ENCODE measurements at places on chromosomes 1 and 21.
A peak's percentile ranks its signal among the peaks of the same experiment; 100 is the strongest.

DNA sequence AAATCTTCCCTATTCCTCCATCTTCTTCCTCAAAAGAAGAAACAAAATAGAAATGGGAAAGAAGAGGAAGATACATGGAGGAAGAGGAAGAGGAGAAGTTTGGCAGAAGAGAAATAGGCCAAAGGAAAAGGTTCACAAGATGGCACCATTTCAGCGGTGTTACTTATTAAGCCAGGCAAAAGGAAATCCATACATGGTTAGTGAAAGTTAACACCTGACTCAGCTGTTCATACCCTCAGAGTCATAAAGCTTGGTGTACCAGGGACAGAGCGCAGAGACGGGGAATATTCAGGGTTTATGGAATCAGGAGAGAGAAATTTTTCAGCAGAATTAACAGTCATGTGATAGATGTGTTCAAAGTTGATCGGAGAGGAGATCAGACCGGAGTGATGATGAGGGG, 70.6 kb downstream of the COQ8A start:
- DNase-seq: no peak

- no peak for DNase-seq
Measured at GRCh38 chr1:191348328-191348727, 809.9 kb upstream of the RGS18 start.

DNA sequence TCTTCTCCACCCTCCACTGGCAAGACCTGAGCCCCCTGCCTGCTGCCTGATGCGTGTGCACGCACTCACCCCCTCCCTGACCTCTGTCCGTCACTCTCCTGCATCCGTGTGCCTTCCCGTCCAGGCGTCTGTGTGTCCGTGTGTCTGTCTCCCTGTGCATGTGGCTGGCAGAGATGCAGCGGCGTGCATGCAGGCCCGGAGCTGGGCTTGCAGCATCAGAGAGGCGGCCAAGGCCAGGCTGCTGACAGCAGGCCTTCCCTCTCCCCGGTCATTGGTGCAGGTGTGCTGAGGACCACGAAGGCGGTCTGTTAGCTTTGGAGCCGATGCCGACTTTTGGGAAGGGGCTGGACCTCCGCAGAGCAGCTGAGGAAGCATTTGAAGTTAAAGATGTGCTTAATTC, 22.8 kb upstream of the ARHGEF16 start:
- DNase-seq: no peak

DNA sequence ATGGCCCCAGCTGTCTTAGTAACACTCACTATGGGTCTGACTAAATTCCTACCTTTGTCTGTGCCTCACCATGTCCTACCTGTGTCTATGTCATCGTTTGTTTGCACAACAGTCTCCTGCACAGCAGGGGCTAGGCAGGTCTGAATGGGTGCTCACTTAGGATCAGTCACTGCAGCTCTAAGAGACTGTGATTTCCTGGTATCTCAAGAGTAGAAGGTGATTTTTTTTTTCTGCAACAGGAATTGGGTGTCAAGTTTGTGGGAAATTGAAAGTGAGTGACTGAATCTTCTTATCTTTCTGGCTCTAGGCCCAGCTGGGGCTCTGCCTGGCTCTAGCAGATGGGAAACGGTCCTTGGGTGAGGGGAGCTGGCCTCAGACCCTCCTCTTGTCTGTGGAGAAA, 46.4 kb upstream of the TRABD2B start:
- DNase-seq: peak; percentile 5

DNA sequence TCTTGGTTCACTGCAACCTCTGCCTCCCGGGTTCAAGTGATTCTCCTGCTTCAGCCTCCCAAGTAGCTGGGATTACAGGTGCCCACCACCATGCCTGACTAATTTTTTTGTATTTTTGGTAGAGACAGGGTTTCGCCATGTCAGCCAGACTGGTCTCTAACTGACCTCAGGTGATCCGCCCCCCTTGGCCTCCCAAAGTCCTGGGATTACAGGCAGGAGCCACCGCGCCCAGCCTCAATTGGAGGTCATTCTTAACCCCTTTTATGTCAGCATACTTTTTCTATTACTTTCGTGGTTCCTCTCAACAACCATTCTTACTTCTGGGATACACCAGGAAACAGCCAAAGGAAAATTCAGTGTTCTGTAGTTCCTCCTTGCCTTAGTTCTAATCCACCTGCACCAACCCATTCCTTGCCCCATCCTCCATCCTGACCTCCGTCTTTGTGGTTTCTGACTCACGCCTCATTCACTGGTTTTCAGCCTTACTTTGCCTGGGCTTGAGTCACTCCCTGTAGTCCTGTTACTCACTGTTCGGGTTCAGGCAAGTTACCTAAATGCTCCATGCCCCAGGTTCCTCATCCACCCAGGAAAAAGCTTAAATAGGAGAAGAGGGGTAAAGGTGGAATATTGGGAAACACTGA, 12.9 kb upstream of the BCL10 start:
- peak; percentile 19 for DNase-seq

DNA sequence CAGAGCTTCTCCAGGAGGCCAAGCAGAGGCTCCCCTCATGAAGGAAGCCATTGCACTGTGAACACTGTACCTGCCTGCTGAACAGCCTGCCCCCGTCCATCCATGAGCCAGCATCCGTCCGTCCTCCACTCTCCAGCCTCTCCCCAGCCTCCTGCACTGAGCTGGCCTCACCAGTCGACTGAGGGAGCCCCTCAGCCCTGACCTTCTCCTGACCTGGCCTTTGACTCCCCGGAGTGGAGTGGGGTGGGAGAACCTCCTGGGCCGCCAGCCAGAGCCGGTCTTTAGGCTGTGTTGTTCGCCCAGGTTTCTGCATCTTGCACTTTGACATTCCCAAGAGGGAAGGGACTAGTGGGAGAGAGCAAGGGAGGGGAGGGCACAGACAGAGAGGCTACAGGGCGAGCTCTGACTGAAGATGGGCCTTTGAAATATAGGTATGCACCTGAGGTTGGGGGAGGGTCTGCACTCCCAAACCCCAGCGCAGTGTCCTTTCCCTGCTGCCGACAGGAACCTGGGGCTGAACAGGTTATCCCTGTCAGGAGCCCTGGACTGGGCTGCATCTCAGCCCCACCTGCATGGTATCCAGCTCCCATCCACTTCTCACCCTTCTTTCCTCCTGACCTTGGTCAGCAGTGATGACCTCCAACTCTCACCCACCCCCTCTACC, 19.1 kb downstream of the CSF1 start:
- no peak for DNase-seq

DNA sequence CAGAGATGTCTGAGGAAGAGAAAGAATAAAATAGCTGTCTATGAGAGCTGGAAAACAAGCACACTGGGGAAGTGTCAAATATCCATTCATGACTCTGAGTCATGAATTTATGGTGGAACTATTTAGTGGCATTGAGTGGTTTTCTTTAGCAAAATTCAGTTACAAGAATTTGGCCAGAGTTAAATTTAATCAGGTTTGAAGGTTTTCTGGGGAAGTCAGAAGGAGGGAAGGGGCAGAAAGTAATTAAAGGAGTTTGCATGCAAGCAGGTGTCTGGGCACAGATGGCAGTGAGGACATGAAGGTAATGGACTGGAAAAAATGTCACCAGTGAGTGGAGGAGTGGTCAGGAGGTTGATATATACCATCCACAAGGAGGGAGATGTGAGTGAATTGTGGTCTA, 121.9 kb upstream of the IVNS1ABP start:
- DNase-seq: peak; percentile 61

GRCh38 chr21:36502365-36502764, 22.4 kb upstream of the CLDN14 start:
- DNase-seq: no peak

GRCh38 chr1:160636076-160636475, 10.8 kb downstream of the SLAMF1 start:
- no peak for DNase-seq

DNA sequence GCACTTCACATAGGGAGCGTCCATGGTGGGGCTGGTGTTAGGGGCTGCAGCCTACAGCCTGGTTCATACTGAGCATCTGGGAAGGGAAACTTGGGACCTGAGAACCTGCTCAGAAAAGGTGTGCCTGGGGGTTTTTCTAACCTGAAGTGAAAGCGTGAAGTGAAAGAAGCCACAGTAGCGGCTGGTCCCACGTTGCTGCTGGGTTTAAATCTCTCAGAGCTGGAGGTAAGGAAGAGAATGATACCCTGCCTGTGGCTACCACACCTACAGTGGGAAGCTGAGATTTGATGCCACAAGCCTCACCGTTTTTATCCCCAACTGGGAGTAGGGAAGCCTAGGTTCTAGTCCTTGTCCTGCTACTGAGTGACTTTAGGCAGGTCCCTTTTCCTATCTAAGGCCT, 21.0 kb upstream of the FUCA1 start:
- no peak for DNase-seq

GRCh38 chr1:108570128-108570527, 10.2 kb downstream of the EEIG2 start:
- DNase-seq: peak; percentile 73

DNA sequence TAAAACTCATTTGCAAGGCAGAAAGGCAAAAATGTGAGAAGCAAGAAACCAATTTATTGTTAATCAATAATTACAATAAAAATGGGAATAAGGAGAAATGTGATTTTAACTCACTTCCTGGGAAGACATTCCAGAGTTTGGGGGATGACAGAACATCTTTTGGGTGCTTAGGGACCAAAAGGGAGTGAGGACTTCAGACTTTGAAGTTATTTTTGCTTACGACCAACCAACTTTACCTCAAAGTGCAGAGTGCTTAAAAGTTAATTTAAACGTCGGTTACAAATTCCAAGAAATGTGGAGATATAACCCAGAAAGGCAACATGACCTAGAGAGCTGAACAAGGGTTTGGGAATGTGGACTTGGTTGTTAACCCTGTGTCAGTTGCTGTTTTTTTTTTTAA, 234.5 kb upstream of the C1orf105 start:
- peak; percentile 25 for DNase-seq

GRCh38 chr1:21292984-21293536, 2.8 kb upstream of the ECE1 start:
- DNase-seq: no peak

- no peak for DNase-seq
Measured at GRCh38 chr1:236122176-236122575, 20.2 kb upstream of the GPR137B start.

DNA sequence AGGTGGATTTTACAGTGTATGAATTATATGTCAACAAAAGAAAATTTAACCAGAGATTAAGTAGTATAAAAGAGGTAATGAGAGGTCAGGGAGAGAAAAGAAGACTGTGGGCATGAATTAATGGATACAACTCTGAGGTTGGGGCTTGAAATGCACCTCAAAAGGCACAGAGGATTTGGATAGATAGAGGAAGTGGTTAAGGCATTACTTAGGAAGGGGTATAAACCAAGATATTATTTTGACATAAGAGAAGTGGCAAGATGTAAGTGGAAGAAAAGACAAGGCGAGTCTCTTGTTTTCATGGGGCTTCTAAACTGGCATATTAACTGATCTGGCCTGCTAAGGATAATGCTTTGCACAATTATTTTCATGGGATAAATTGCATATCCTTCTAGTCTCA, 34.1 kb downstream of the RAP1A start:
- peak; percentile 33 for DNase-seq

DNA sequence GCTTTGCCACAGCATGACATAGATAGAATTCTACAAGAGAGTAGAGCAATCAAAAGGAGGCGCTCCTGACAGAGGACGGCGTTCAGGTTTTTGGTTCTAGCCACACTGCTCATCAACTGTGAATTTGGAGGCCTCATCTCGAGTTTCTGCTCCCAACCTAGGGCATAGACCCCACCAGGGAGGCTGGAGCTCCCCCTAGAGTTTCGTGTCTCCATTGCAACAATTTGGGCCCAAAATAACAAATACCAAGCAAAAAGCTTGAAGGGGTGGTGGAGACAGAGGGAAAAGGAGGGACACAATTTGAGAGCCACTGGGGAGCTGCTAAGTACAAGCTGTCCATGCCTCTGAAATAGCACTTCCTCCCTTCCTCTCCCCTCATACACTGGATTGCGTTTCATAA, 297.0 kb downstream of the GPATCH2 start:
- peak; percentile 66 for DNase-seq

DNA sequence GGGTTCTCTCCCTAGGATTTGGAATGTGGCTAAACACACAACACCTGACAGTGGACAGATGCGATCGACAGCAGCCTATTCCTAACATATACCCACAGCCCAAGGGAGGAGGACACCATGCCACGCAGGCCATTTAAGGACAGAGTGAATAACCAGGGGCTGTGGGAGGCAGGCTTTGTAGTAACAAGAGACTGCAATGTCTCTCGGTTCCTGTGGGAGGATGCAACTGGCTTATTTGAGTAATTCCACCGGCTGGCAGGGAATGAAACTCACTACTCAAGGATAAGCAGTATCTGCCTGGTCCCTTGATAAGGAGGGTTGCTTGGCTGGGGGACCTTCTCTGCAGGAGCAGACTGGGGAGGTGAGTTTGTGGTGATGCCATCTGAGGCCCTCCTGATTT, 109.6 kb downstream of the PCP4 start:
- no peak for DNase-seq

GRCh38 chr1:162687870-162688269, 55.6 kb downstream of the DDR2 start:
- DNase-seq: no peak

DNA sequence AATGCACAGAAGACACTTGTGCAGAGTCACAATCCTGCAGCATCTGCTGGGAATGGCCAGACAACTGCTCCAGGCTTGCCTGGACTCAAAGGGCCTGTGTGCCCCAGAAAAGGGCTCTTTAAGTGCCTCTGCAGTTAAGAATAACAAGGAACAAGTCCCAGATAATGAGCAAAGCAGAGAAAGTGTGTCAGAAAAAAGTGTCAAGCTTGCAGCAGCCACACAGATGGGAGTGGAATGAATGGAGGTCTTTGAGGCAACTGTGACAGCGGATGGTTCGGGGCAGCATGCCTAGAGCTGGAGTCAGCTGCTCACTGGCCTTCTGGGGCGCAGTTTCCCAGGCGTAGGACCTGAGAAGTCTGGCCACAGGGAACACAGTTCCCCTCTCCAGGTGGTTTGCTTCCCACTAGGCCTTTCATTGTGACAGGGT, 5.1 kb downstream of the PARP1 start:
- no peak for DNase-seq

DNA sequence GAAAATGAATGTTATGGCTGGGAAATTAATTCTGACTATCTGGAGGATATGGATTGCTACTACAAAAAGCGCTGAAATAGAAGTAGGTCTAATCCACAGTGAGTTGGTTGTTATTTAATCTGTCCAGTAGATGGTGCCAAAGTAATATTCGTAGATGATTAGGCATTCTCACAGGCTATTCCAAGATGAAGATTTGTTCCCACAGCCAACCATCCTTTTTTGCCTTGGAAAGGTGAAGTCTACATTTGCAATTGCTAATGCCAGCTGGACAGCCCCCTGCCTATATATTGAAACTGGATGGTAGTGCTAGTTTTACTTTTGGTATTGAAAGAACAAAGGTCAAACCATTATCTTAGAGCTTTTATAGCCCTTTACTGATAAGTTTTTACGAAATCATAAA, 43.8 kb downstream of the RBM11 start:
- peak; percentile 72 for DNase-seq
